Inflammatory macrophage treated with lipopolysaccharide for 1 hour (primary cell): ENCODE measurements at places on chromosomes 7 and 10.
A peak's percentile ranks its signal among the peaks of the same experiment; 100 is the strongest.

- DNase-seq = no peak
Measured at GRCh38 chr10:66218981-66219587, 706.8 kb upstream of the LRRTM3 start.

DNA sequence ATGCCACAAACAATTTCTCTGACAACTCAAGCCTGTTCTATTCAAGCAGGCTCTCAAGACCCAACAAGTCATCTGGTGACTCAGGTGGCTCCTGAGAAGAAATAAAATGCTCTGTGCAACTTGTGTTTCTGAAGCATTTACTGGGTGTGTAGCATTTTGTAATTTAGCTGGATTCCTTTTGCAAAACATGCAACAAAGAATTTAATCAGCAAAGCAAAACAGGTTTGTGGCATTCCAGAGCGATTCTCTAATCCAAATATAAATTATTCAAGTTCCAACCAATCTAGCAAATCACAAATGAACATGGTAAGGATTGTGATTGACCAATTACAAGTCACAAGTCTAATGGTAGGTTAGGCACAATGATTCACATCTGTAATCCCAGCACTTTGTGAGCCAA, 39.8 kb upstream of the C10orf67 start:
- no peak for DNase-seq

DNA sequence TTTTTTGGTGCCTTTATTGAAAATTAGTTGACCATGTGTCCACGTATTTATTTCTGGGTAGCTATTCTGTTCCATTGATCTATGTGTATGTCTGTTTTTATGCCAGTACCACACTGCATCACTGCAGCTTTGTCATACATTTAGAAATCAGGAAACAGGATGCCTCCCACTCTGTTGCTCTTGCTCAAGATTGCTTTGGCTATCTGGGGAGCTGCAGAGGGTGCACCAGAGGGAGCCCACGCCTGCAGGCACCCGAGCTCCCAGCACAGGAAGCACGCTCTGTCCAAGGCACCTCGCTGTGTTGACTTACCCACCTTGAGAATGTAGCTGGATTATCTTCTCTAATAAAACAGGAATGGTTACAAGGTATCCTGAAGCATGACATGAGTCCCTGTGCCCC, 301.7 kb downstream of the TCERG1L start:
- DNase-seq = peak; percentile 51

DNA sequence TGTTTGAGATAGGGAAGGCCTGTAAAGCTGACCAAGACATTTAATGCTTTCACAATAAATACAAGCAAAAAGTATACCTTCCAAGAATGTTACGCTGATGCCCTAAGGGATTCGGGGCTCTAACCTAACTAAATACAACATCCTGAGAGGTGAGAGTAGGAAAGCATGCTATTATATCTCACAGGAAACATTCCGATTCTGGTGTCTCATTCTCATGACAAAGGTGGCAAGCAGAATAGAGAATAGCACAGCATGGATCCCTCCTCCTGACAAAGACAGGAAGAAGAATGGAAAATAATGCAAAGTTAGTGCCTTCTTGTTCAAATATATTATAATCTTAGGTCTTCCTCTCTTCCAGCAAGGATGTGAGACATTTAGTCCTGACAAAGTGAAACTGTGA, 504.3 kb downstream of the TFEC start:
- DNase-seq = no peak

GRCh38 chr10:5634918-5635317, 31.5 kb downstream of the ASB13 start:
- DNase-seq = no peak

GRCh38 chr10:22666287-22667092, 47.9 kb downstream of the PIP4K2A start:
- DNase-seq = no peak

DNA sequence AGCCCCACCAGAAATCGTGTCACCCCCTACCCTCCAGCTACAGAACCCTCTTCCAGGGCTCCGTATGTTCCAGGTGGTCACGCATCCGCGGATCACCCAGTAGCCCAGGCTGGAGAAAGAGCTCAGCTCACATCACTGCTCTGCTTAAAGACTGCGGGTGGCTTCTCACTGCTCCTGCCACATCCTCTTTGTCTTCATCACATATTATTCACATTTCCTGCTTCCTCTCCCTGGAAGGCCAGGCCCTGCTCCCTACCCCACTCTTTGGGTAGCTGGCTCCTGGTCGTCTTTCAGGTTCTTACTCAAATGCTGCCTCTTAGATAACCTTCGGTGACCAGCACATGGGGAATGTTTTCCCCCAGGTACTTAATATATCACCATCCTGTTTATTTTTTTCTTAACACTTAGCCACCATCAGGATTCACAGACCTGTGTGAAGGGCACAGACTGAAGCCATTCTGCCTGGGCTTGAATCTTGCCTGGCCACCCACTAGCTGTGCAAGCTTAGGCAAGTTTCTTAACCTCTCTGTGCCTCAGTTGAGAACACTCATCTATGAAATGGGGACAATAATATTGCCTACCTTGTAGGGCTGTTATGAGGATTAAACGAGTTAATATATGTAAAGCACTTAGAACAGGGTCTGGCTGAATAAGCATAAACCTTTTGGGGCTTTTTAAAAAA, 307.8 kb downstream of the PRPF18 start:
- DNase-seq = no peak

- DNase-seq = no peak
Measured at GRCh38 chr7:70953796-70954195, 178.1 kb upstream of the GALNT17 start.

- no peak for DNase-seq
Measured at GRCh38 chr7:131011976-131012375, 278.0 kb upstream of the KLF14 start.

- DNase-seq = peak; percentile 83
Measured at GRCh38 chr10:71234004-71234894, 21.9 kb downstream of the UNC5B start.

DNA sequence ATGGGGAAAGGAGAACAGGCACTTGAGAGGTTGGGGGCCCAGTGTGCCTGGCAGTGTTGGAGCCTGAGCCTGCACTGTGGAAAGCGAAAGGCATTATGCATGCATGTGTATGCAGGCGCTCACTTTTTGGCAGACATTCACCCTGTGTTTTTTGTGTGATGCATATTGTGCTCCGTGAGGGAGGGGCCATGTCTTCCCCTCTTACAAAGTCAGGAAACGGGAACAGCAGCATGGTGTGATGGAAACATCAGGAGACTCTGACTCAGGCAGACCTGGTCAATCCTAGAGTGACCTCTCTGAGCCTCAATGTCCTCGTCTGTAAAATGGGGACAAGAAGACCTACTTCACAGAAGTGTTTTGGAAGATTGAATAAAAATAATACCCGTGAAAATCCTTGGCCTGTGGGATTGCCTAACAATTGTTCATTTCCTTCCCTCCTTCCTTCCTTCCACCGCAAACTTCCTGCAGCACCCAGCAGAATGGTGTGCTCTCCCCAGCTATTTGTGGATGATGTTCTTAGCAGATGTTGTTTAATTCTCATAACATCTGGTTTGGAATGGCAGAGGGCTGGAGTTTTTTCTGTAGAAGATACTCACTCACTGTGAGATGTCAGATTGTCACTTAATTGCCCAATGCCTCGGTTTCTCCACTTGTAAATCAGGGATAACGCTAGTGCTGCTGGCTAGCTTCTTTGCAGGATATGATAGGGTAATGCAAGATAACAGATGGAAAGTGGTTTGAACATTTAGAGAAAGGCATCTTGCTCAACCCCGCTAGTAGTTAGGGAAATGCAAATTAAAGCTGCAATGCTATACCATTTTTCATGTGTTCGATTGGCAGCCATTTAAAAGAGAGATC, 39.8 kb downstream of the CDH23 start:
- peak; percentile 0 for DNase-seq

DNA sequence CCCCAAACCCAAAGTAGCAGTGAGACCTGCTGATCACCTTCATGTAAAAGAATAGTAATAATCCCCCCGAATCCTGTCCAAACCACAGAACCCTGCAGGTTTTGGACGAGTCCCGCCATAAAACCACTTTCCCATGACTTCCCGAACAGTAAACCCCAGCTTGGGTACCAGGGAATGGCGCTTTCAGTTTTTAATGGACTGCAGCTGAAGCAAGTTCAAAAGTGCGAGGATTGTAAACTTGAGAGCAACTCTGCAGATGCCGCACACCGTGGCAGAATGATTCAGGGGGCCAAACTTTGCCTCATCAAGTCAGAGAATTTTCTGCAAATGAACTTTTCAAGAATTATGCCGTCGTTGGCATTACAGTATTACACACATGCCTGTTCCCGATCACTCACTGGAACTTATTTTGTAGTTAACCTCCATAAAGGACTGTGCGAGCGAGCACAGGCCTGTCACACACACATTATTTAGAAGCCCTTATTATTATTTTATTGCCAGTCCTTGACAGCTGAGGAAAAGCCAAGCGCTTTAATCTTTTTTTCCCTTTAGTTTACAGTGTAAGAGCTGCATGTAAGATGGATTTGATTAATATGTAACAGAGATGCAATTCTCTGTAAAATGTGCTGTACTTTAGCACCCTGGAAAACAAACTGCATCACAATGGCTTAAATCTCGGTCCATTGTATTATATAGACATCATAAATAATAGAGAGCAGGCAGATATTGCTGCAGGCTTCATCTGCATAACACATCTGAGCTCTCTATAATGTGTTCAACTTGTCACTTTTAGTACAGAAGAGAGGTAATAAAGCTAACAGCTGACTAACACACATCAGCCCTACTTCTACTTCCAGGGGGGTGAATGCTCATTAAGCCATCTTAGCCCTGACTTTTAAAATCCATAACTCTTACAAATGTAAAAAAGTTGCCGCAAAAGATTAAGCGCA, 493.5 kb upstream of the GALNT17 start:
- DNase-seq = no peak

DNA sequence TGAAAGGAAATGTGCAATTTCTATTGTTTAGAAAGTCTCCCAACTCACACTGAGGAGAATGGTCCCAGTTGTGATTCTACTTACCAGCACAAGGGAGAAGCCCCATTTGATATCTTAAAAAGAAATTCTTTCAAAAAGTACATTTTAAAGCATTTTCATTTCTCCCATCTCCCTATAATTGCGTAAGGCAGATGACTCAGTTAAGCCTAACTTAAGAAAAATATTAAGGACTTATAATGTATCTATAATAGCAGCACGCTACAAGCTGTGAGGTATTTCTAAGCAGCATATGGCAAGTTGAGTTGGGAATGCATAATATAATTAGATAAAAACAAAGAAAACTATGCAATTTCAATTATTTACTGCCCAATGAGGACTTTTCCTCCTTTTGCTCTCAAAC, 8.5 kb upstream of the NRCAM start:
- DNase-seq = no peak

DNA sequence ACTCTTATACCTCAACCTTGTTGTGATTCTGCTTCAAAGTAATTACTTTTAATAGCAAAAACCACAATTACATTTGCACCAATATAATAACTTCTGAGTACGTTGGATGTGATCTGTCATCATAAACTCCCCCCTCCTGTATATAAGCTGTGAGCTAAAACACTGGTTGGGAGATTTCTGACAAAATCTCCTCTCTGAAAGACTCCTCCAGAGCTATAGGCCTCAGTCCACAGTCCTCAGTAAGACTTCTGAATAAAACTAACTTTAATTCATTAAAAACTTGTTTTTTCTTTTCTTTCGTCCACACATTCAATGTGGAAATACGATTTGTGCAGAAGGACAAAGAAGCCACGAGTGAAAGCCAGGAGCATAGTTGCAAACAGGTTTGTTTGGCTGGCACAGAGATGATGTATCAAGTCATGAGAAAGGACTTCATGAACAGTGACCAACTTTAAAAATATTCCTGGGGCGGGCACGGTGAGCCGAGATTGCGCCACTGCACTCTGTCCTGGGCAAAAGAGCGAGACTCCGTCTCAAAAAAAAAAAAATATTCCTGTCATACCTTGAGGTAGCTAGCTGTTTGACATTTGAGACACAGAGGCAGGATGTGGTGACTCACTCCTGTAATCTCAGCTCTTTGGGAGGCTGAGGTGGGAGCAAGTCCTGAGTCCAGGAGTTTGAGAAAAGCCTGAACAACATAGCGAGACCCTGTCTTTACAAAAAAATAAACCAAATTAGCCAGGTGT, 91.1 kb upstream of the ARHGAP21 start:
- DNase-seq = no peak

DNA sequence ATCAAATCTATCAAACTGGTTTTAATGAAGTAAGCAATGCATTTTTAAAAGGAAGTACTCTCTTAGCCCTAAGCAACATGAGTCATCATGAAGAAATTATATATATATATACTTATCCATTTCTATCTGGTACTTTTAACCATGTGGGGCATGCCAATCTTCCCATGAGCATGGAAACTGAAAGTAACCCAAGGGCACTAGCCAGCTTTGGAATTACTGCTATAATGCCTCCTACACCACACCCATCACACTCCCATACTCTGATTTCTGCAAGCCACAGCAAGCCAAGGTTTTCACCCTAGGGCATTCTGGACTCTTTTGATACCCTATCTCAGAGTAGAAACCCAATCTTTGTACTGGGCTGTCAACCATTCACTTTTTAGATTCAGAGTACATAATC, 204.6 kb downstream of the IMMP2L start:
- DNase-seq = peak; percentile 7

GRCh38 chr10:99850021-99850766, 67.8 kb downstream of the ABCC2 start:
- no peak for DNase-seq

DNA sequence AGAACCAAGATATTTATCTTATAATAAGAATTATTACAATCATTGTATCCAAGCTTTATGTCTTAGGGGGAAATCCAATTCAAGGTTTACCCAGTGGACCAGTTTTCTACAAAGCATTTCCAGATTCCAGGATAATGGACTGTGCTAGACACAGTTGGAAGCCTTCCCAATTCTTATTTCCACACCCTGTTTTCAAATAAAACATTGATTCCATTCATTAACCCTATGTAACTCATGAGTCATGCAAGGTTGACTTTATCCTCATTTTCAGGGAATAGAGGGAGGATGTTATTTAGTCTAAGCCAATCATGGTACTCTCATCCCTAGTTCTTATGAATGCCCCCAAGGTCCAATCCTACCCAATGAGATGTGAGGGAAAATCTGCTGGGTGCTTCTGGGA, 145.7 kb downstream of the RNLS start:
- DNase-seq = no peak
